ENCODE measurements at places on chromosomes 13 and 19. TPM values are rescaled to one million over a fixed set of nuclear protein-coding genes. Genes with fewer than 3 reads are reported as not detected.

The NTF4 gene
- not detected for total RNA-seq

The KLC3 gene
- total RNA-seq, result not detected

DNA sequence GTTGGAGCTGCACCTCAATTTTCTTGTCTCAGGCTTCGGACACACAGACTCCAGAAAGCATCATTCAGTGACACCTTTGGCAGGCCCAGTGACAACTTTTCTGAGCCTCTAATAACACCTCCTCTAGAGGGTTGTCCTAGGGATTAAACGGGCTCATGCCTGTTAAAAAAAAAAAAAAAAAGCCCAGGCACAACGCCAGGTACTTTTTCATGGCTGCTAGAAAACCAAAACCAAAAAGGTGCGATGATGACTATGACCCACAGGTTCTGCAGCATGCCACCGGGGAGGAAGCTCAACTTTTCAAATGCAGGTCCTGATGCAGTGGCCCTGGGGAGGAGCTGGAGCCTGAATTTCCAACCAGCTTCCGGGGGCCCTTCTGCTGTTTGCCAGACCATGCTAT lies 184.2 kb downstream of the ABCC4 start:
- no peak overlapping the region for H3K4me3 ChIP-seq
- H3K27me3 ChIP-seq, result no peaks in the 10 kb centered on the region
- H3K36me3 ChIP-seq, result no peaks in the 10 kb centered on the region
- H3K27ac ChIP-seq, result no peak overlapping the region
- no peak for DNase-seq
- H3K4me1 ChIP-seq, result no peaks in the 10 kb centered on the region

- H3K27ac ChIP-seq, result no peak overlapping the region
- no peaks in the 10 kb centered on the region for H3K27me3 ChIP-seq
- H3K4me1 ChIP-seq, result no peaks in the 10 kb centered on the region
- no peak for DNase-seq
- H3K36me3 ChIP-seq, result no peaks in the 10 kb centered on the region
- no peak overlapping the region for H3K4me3 ChIP-seq
Observed at GRCh38 chr13:31418186-31418585, 218.4 kb downstream of the B3GLCT start.

DNA sequence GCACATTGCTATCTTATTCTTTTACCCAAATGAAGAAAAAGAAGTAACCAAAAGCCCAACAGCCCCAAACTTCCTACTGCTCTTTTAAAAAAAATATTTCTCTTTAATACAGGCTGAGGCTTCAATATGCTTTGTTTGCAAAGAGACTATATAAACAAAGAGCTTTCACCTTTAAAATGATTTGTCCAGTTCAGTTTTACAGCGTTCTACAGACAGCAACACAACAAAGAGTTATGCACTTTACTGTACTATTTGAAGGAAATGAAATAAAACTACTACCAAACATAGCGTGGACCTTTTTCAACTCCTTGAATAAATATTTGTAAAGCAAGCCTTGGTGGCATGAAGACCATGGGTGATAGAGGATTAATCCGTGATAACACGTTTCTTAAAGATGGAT lies 151.2 kb downstream of the FGF9 start:
- no peaks in the 10 kb centered on the region for H3K4me1 ChIP-seq
- no peaks in the 10 kb centered on the region for H3K27me3 ChIP-seq
- H3K4me3 ChIP-seq, result no peak overlapping the region
